Omental fat pad (tissue), 4 donors: ENCODE measurements at places on chromosomes 6 and 20.

DNA sequence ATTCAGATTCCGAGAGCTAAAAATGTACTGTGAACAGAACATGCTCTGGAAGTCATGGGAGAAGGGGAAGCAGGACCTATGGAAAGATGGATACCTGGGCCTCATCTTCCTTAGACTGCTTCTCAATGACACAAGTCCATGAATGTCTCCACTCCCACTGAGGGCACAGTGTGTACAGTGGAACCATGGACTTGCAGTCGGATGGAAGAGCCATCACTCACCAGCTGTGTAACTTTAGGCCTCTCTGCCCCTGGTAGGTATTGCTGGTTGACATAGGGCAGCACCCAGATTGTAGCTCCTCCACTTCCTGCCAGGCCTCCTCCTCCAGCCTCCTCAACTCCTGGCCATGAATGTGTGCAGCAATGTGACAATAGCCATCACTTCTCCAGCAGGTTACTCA, 52.5 kb downstream of the MAFB start:
- no peak for DNase-seq

GRCh38 chr6:134115715-134116074, 63.3 kb upstream of the SLC2A12 start:
- DNase-seq: no peak

DNA sequence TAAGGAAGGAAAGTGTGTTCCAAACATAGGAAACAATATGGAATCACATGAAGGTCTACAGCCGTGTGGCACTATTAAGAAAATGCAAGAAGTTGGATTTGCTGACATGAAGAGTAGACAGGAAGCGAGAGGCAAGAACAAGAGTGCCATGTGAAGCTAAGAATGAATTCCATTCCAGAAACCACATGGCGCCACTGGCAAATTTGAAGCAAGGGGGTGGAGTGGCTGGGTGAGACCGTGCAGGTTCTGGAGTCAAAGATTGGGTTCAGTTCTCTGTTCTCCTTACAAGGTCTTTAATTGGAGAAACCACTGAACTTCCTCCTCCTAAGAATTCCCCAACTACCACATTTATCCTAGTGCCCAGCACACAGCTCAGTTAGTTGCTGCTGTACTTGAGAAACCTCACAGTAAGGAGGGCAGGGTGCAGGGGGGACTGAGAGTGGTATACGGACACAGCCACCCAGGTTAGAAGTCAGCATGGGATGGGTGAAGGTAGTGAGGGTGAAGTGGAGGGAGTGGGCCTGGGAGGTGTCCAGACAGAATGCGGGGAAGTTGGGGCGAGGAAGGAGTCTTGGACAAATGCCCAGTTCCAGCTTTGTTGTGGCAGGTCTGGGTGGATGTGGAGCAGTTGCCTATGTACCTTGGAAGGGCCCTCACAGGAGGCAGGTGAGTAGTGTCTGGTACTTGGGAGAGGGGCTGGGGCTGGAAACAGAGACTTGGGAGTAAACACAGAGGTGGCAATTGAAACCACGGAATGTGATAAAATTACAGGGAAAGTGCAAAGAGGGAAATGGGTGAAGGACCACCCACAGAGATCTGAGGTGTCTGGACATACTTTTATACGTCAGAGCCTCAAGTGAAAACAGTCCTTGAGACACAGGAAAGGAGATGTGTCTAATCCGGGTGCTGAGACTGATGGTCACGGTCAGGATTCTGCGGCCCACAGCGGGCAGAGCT, 14.3 kb downstream of the LYRM4 start:
- DNase-seq: no peak

DNA sequence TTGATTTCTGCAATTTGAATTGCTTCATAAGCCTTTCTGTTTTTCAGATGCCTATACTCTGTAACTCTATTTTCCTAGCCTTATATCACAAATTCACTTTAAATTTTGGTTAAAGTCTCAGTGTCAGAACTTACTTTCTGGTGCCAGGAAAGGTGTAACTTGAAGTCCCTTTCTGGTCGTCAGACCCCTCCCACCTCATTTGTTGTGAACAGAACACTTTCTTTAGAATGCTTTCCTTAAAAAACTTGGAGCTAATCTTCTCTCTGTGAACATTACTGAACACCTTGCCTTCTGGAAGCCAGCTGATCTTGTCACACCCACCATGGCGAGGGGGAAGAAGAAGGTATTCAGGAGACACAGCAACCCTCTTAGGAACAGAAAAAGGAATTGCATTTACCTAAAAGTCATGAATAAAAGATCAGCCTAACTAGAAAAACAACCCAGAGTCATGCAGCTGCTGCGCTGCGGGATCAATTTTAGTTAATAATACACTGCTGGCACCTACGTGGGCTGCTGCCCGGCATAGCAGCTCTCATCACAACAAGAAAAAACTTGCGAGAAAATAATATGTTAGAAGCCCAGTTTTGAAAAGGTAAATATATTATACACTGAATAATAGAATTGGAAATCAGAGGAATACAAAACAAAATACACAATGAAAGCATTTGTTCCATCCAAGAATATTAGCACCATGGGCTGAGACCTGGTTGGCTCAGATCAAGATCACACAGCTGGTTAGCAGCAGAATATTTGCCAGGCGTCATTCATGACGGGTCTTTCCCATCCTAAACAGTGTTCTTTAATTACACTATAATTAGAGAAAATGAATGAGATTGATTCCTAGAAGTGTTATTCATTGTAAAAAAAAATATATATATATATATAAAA, 5.8 kb upstream of the FAM217A start:
- DNase-seq: no peak

DNA sequence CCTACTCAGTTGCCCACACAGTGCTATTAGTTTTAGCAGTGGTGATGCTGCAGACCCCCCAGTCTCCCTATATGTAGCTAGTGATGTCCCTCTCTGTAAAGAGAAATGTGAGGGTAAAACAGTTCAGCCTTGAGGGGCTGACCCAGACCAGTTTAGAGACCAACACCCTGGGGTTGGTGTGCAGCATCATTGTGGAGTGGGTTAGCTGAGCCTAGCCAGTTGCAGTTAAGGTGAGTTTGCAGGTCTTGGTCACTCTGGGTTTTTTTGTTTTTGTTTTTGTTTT, 401 bp upstream of the B3GALT4 start:
- DNase-seq: no peak

- no peak for DNase-seq
Observed at GRCh38 chr20:62345681-62346370, 21.3 kb downstream of the LAMA5 start.

DNA sequence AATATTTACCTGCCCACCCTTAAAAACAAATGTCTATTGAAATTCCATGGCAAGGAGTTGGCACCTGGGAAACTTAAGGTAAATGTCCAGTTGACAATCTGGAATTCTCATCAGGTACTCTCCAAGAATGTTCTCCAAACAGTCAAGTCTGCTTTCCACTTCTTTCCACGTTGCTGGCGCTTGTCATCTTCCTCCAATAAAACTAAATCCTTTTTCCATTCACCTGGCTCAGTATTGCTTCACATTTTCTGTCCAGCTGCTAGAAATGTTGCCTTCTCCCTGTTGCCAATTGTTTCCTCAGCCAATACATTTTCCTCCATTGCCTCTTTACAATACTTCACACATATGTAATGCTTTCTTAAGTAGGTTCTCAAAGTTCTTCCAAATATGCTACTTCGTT, 1288.1 kb upstream of the MAP3K7 start:
- DNase-seq: no peak

DNA sequence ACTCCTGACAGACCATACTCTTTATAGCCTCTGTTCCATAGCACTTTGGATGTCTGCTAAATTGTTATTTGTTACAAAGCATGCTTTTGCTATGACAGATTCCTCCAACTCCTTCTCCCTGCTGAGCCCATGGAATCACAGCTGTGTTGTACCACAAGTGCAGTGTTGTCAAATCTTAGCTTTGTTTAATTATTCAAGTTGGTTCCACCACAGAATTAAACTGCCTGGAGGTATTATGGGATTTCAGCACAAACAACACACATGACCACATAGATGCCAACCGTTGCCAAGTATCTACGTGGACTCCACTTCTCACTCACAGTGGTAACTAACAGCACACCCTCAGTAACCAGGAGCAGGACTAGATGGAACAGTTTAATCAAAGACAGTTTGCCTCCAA, 32.7 kb upstream of the MARCKS start:
- DNase-seq: no peak
